ENCODE measurements at places on chromosomes 2 and 18. TPM values are rescaled to one million over a fixed set of nuclear protein-coding genes. Genes with fewer than 3 reads are reported as not detected.

Gene NAT8
- total RNA-seq, result not detected

Gene DSEL
- 38.5 TPM for total RNA-seq

Gene GCG
- not detected for total RNA-seq

DNA sequence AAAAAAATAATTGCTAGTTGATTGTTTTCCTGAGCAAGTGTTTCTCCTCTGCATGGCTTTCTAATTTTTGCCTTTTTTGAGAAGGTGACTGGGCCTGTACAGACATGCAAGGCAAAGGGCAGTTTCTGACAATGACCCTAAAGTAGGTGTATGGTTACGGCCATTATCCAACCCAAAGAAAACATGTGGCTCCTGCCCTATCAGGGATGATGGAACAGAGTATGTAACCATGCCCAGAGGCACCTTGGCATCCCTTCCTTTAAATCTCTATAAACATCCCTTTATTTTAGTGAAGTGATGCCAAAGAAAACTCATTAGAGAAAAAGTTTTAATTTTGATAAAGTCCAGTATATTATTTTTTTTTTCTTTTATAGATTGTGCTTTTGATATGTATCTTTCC is 217.5 kb downstream of the LPIN1 start:
- no peak for DNase-seq
- no peak overlapping the region for H3K4me3 ChIP-seq
- no peaks in the 10 kb centered on the region for H3K4me1 ChIP-seq
- no peaks in the 10 kb centered on the region for H3K27me3 ChIP-seq
- no peaks in the 10 kb centered on the region for H3K36me3 ChIP-seq

- no peaks in the 10 kb centered on the region for H3K36me3 ChIP-seq
- no peak overlapping the region for H3K27ac ChIP-seq
- no peak for DNase-seq
- no peaks in the 10 kb centered on the region for H3K27me3 ChIP-seq
These were observed 22.6 kb upstream of the CALCRL start for GRCh38 chr2:187470698-187471097.

DNA sequence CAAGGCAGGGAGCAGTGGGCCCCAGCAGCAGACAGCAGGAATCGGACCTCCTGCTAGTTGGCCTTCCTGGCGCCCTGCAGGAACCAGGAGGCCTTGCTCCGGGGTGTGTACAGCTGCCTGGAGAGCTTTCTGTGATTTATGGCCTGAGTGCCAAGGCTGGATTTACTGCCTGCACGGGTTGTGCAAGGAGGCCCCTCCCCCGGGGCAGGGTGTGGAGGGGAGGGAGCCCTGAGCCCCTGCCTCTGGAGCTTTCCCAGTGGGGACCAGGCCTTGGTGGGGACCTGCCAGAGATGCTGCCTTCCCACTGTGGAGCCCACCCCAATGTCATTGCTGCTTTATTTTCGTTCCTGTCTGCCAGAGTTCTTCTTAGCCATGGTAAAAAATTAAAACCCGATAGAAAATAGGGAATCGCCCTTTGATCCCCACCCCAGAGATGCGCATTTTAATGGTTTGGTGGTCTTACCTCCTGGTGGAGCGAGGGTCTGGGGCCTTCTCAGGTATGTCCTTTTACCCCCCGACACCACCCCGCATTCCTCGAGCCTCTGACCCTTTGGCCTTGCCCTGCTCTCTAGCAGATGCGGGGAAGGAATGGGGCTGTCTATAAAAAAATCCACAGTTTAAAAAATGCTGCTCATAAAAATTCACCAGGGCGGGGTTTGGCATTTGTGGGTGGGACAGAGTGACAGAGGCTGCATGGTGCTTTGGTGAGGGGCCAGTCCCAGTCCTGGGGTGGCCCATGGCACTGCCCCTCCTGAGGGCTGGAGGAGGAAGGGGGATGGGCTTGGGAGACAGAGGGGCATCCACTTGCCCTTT is 6.9 kb upstream of the RALB start:
- DNase-seq, result no peak
- no peaks in the 10 kb centered on the region for H3K4me1 ChIP-seq
- H3K27me3 ChIP-seq, result no peaks in the 10 kb centered on the region
- no peak overlapping the region for H3K27ac ChIP-seq
- no peak overlapping the region for H3K4me3 ChIP-seq

- no peak overlapping the region for H3K27ac ChIP-seq
- no peaks in the 10 kb centered on the region for H3K27me3 ChIP-seq
- H3K4me3 ChIP-seq, result no peak overlapping the region
- no peaks in the 10 kb centered on the region for H3K4me1 ChIP-seq
- DNase-seq, result no peak
- no peaks in the 10 kb centered on the region for H3K36me3 ChIP-seq
These were observed 96.0 kb upstream of the RAB12 start for GRCh38 chr18:8513249-8513648.

- no peak overlapping the region for H3K4me3 ChIP-seq
- H3K27ac ChIP-seq, result no peak overlapping the region
- DNase-seq, result no peak
These were observed 57.8 kb downstream of the TGOLN2 start for GRCh38 chr2:85269959-85270358.

DNA sequence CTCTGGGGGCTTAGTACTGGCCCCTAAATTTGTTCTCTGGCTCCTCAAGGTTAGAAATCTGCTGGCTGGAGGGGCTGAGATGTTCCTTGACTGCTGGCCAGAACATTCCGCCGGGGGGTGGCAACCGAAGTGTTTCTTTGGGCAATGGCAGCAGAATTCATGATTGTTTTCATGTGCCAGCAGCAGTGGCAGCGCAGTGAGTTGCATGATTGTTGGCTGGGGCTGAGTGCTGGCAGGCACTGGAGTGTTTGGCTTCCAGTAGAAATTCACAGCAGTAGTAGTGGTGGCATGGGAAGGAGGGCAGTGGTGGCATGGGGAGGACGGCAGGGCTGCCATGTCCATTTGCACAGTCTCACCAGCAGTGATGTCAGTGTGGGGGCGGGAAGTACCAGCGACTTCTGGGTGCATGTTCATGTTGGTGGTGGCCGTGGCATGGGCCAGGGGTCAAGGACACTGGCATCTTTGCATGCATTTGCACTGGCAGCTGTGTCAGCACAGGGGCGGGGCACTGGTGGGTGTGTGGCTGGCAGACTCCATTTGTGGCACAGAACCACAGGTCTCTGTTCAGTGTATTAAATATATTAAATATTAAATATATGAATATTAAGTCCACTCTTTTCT is 130.6 kb upstream of the CDH7 start:
- H3K27ac ChIP-seq, result no peak overlapping the region
- H3K27me3 ChIP-seq, result no peaks in the 10 kb centered on the region
- no peaks in the 10 kb centered on the region for H3K4me1 ChIP-seq
- DNase-seq, result no peak
- no peak overlapping the region for H3K4me3 ChIP-seq

DNA sequence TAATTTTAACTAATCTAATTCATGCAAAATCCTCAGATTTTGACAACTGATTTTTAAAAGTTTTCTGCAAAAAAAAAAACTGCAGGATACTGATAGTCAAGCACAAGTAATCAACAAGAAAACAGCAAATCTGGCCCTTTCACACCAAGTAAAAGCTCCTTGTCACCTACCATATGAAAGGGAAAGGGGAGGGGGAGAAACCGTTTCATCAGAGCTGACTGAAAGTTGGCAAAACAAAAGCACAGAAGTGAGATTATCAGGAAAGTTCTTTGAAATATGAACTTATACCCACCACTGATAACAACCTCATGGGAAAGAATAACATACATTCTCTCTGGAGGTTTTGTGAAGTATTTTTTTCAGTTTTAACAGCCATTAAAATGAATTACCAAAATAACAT is 38.7 kb downstream of the ZNF521 start:
- H3K36me3 ChIP-seq, result no peaks in the 10 kb centered on the region
- H3K4me1 ChIP-seq, result no peaks in the 10 kb centered on the region
- no peak for DNase-seq
- no peak overlapping the region for H3K4me3 ChIP-seq
- H3K27ac ChIP-seq, result no peak overlapping the region

Data from thoracic aorta (tissue), 2 donors.